ENCODE measurements at places on chromosomes 3 and 15.
A peak's percentile ranks its signal among the peaks of the same experiment; 100 is the strongest.

GRCh38 chr15:100244796-100245486, 96.8 kb downstream of the ADAMTS17 start:
- peaks cover 24% of the 10 kb centered on the region for H3K4me1 ChIP-seq
- no peaks in the 10 kb centered on the region for H3K36me3 ChIP-seq
- no peak overlapping the region for H3K27ac ChIP-seq

GRCh38 chr3:52535411-52536111, 844 bp upstream of the UQCC5 start:
- H3K4me1 ChIP-seq: peaks cover 35% of the 10 kb centered on the region
- peaks cover 10% of the 10 kb centered on the region for H3K36me3 ChIP-seq
- no peaks in the 10 kb centered on the region for H3K27me3 ChIP-seq

DNA sequence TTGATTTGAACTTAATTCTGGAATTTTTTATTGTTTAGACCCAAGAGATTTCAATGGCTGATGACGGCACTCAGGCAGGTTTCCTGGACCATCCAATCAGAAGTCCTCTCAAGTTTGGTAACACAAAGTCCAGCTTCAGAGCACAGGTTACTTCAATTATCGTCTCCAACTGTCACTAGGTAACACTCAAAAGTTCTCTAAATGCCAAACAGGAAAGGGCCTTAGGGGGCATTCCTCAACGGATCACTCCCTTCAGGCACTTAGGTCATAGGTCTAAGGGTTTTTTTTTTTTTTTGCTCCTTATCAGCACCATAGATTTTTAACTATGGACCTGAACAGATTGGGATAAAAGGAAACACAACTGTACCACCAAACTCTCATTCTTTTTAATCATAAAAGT, 85.8 kb downstream of the MEIS2 start:
- peaks cover 42% of the 10 kb centered on the region for H3K4me1 ChIP-seq
- H3K27me3 ChIP-seq: no peaks in the 10 kb centered on the region

- no peak overlapping the region for H3K27ac ChIP-seq
- H3K36me3 ChIP-seq: no peaks in the 10 kb centered on the region
- H3K27me3 ChIP-seq: no peaks in the 10 kb centered on the region
- no peak for DNase-seq
- H3K4me1 ChIP-seq: peaks cover 24% of the 10 kb centered on the region
- no peak overlapping the region for H3K4me3 ChIP-seq
These were observed 173.3 kb downstream of the RBMS3 start for GRCh38 chr3:29454161-29454611.

GRCh38 chr3:46900356-46900755, 22.8 kb downstream of the PTH1R start:
- no peak overlapping the region for H3K4me3 ChIP-seq
- H3K4me1 ChIP-seq: peaks cover 8% of the 10 kb centered on the region
- DNase-seq: no peak
- H3K27ac ChIP-seq: no peak overlapping the region
- no peaks in the 10 kb centered on the region for H3K27me3 ChIP-seq

DNA sequence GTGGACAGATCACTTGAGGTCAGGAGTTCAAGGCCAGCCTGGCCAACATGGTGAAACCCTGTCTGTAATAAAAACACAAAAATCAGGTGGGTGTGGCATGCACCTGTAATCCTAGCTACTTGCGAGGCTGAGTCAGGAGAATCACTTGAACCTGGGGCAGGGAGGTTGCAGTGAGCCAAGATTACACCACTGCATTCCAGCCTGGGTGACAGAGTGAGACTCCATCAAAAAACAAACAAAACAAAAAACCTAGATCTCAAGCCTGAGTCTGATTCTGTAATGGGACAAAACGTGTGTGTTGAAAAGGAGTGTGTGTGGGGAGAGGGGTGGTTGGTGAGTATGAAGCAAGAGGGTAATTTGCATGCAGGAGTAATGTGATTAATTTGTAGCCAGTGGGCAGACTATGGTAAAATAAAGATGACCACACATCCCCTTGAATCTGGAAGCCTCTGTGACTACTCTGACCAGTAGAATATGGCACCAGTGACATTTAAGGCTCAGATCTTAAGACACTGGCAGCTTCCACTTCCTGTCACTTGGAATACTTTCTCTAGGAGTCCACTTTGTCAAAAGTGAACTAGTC, 18.4 kb upstream of the OPA1 start:
- DNase-seq: no peak
- no peak overlapping the region for H3K4me3 ChIP-seq
- no peaks in the 10 kb centered on the region for H3K4me1 ChIP-seq
- no peaks in the 10 kb centered on the region for H3K27me3 ChIP-seq
- no peaks in the 10 kb centered on the region for H3K36me3 ChIP-seq

DNA sequence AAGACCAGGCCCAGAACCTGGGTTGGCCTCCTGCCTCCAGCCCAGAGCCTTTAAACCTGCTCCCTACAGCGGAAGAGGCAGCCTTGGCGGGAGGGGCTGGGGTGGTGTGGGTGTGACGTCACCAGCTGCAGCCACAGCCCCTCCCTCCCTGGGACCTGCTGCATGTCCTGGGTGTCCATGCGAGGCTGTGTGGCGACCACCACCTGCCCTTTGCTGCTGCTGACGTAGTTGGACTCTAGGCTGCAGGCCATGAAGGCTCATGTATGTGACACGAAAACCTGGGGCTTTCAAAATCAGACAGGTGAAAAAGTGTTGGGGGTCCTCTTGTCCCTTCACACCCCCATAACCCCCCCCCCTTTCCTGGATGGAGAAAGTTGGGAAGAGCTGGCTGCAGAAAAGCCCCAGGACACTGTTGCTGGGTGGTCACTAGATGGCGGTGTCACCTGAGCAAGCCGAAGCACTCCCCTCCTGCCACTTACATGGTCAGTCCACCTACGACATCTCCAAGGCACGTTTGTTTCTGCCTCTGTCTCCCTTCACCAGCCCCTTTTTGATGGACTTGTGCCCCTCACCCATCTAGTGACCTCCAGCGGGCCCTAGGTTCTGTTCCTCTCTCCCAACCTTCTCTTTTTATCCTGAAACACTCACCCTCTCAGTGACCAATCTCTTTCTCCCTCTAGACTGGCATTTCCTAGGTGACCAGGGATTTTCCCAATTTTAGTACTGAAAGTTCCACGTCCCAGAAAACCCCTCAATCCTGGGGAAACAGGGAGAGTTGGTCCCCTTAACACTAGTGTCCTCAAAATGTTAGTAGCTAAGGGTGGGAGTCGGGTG, 35.2 kb downstream of the SLC6A20 start:
- DNase-seq: peak; percentile 49
- H3K4me1 ChIP-seq: no peaks in the 10 kb centered on the region
- no peak overlapping the region for H3K4me3 ChIP-seq
- H3K36me3 ChIP-seq: no peaks in the 10 kb centered on the region
- H3K27me3 ChIP-seq: no peaks in the 10 kb centered on the region

DNA sequence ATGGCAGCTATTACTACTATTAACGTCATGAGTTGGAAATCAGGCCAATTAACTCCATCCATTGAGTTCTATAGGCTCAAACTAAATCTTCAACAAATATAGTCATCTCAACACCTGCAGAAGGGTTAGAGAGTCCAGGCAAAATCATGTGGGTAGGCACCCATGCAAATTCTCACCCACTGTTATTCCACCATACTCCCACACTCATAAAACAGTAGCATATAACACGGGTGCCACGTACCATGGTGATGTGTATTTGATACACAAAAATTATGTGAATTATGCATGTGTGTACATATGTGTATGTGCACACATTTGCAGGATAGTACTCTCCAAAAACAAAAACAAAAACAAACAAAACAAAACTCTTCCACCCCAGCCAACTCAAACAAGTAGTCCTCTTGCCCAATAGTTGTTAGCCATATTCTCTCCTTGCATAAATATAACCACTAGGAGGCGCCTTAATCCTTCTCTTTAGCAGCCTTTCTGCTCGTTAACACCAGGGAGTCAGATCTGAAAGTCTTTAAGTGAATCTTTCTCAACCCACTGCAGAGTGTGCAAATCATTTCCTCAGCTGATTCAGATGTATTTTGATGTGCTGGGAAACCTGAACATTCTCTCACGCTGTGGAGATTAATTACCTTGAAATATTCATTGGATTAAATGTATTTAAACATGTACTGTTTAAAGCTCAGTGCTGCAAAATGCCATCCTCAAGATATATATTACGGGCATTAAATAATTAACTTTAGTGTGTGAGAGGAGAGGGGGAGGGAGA, 38.0 kb upstream of the COPB2 start:
- H3K27me3 ChIP-seq: no peaks in the 10 kb centered on the region
- H3K27ac ChIP-seq: no peak overlapping the region
- H3K36me3 ChIP-seq: no peaks in the 10 kb centered on the region
- H3K4me1 ChIP-seq: peaks cover 5% of the 10 kb centered on the region

- no peaks in the 10 kb centered on the region for H3K27me3 ChIP-seq
- no peak overlapping the region for H3K4me3 ChIP-seq
- peaks cover 15% of the 10 kb centered on the region for H3K4me1 ChIP-seq
- no peaks in the 10 kb centered on the region for H3K36me3 ChIP-seq
- no peak for DNase-seq
- no peak overlapping the region for H3K27ac ChIP-seq
These were observed 16.3 kb downstream of the ARL8B start for GRCh38 chr3:5138214-5138981.

DNA sequence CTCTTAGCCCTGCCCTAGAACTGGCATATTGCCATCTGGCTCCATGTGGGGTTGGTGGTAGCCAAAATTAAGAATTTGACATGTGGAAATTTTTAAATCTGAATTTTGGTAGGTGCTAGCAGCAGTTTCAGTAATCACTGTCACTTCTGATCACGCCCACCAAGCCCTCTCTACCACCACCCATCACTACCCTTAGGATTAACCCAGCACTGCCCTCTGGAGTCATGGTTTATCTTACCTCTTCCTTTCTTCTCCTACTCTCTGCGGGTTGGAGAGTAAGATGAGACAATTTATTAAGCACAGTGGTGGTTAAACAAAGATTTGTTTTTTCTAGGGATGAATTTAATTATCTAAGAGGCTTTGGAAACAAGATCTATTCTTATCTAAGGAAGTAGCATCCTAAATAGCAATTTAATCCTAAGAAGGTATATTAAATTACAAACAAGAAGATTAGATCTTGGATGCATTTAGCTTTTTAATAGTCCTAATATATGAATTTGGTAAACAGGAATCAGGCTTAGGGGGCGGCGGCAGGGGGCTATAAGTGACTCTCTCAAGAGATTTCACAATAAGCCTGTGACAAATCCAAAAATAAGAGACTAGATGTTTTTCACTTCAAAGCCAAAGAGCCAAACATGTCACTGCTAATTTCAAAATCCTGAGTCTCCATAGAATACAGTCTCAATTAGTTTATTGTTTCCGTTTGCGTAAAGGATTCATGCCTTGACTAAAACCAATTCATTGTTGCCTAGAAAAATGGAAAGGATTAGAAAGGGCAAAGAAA, 498.4 kb upstream of the UBE2E2 start:
- no peaks in the 10 kb centered on the region for H3K27me3 ChIP-seq
- no peak overlapping the region for H3K4me3 ChIP-seq
- no peak overlapping the region for H3K27ac ChIP-seq
- H3K36me3 ChIP-seq: no peaks in the 10 kb centered on the region
- no peaks in the 10 kb centered on the region for H3K4me1 ChIP-seq

DNA sequence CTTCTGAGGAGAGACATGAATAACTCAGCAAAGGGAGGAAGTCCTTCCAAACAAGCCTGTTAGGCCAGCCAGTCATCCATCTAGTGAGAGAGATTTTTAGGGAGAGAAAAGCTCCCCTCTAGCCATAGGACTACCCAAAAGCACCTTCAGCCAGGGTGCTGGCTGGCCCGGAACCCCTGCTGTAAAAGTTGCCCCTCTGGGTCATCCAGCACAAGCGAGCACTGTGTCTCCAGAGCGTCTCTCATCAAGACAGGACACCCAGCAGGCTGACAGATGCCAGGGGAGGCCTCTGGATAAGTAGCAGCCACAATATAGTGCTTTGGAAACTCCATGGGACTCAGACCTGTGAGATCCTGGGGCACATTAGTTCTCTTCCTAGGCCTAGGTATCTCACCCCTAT, 24.5 kb downstream of the ANXA2 start:
- H3K36me3 ChIP-seq: peaks cover 43% of the 10 kb centered on the region
- DNase-seq: no peak
- H3K27ac ChIP-seq: peak overlapping the region; percentile 86
- no peaks in the 10 kb centered on the region for H3K27me3 ChIP-seq
- no peak overlapping the region for H3K4me3 ChIP-seq
- peaks cover 88% of the 10 kb centered on the region for H3K4me1 ChIP-seq

DNA sequence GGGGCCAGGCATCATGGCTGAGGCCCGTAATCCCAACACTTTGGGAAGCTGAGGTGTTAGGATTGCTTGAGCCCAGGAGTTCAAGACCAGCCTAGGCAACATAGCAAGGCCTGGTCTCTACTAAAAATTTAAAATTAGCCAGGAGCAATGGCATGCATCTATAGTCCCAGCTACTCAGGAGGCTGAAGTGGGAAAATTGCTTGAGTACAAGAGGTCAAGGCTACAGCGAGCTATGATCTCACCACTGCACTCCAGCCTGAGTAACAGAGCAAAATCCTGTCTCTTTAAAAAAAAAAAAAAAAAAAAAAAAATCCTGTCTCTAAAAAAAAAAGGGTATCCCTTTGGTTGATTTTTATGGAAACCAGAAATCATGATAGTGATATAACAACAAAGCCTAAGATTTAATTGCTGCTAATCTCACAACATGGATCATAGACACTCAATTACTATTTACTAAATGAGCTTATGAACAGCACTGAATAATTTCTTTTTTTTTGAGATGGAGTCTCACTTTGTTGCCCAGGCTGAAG, 12.1 kb downstream of the PCLAF start:
- no peak overlapping the region for H3K27ac ChIP-seq
- H3K4me3 ChIP-seq: no peak overlapping the region
- H3K36me3 ChIP-seq: no peaks in the 10 kb centered on the region
- no peaks in the 10 kb centered on the region for H3K27me3 ChIP-seq

GRCh38 chr3:60430205-60430604, 821.0 kb downstream of the FHIT start:
- no peaks in the 10 kb centered on the region for H3K27me3 ChIP-seq
- DNase-seq: no peak
- H3K27ac ChIP-seq: no peak overlapping the region
- no peaks in the 10 kb centered on the region for H3K4me1 ChIP-seq

- H3K4me1 ChIP-seq: peaks cover 28% of the 10 kb centered on the region
- peak overlapping the region; percentile 95 for H3K27ac ChIP-seq
- peaks cover 7% of the 10 kb centered on the region for H3K36me3 ChIP-seq
- DNase-seq: no peak
- peak overlapping the region; percentile 99 for H3K4me3 ChIP-seq
These were observed 1.4 kb upstream of the AP4E1 start for GRCh38 chr15:50906954-50907600.

DNA sequence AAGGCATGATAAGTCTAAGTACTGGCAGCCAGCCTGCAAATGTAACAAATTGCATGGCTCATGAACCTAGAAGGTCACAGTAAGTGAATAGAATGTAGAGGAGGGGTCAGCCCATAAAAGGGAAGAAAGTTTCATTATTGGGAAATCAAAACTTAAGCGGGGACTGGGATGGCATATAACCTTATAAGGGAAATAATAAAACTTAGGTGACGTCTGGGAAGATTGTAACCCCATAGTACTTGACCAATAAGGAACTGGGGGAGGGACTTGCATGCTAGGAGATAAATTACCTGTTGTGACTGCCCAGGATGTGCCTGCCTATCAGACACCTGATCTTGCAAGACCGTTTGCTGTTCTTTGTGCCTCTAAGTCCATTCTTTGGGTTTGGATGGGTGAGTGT, 28.1 kb upstream of the MCTP2 start:
- no peak overlapping the region for H3K4me3 ChIP-seq
- H3K27ac ChIP-seq: no peak overlapping the region
- H3K4me1 ChIP-seq: no peaks in the 10 kb centered on the region
- H3K36me3 ChIP-seq: no peaks in the 10 kb centered on the region
- no peak for DNase-seq

- no peak overlapping the region for H3K4me3 ChIP-seq
- H3K4me1 ChIP-seq: no peaks in the 10 kb centered on the region
- DNase-seq: peak; percentile 27
- H3K27me3 ChIP-seq: no peaks in the 10 kb centered on the region
- H3K27ac ChIP-seq: no peak overlapping the region
- no peaks in the 10 kb centered on the region for H3K36me3 ChIP-seq
These were observed 3.6 kb upstream of the CLDN16 start for GRCh38 chr3:190384309-190384756.
